ENCODE measurements at places on chromosomes 5 and 9. TPM values are rescaled to one million over a fixed set of nuclear protein-coding genes. Genes with fewer than 3 reads are reported as not detected.

Gene NR5A1
- not detected for total RNA-seq

Gene PTPN3
- 17.1 TPM for total RNA-seq

Gene C8G
- 1.1 TPM for total RNA-seq

Gene IFNA2
- not detected for total RNA-seq

- no peak for DNase-seq
These were observed 3.0 kb downstream of the LECT2 start for GRCh38 chr5:135951807-135952206.

GRCh38 chr9:136543830-136544547, 1.9 kb downstream of the NOTCH1 start:
- DNase-seq = no peak

DNA sequence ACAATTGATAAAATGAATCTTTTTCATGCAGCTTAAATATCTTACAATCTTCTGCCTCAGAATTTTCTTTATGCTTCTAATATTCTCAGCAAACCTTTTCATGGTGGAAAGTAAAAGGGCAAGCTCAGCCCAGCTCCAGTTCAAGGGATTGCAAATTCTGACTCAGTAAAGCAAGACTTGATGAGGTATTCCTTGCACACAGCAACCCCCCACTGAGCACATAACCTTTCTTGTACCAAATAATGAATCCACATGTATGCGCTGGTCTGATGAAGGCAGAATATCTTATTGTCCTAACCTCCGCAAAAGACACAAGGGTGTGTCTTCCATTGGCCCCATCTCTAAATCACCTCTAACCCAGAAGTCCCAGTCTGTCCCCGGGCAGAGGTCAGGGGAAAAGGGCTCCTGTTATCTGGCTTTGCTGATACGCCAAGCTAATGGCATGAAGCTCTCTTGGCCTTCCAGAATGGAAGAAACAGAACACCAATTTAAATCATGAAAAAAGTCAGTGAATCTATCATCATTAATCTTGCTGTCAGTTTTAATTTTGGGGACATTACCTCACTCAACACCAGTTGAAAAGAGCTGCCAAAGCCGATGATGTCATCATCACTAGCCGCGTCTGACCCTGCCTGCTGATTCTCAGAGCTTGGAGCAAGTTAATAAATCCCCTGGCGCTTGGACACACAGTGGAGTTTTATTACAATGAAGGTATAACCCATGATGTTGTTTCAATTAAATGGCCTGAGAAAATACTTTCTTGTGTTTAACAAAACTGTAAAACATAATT, 592.5 kb upstream of the CLINT1 start:
- DNase-seq = no peak

GRCh38 chr9:93978551-93978950, 23.4 kb upstream of the BARX1 start:
- DNase-seq = no peak

- DNase-seq = no peak
These were observed 539.2 kb downstream of the ACTL7B start for GRCh38 chr9:108316630-108317029.

DNA sequence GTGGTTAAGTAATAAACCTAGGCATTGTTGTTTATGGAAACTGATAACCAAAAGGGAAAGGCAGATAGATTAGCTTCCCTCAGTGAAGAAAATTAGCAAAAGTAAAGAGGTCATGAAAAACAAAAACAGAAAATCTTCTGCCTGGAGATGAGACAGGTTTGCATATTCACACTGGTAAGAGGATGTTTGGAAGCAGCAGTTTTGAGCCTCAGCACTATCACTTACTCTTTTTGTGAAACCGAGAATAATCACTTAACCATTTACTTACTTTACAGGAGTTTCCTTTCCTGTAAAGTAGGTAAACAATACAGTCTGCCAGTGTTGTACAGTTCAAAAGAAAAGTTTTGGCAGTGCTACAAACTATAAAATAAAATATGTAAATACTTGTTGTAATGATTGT, 35.5 kb upstream of the EMB start:
- no peak for DNase-seq

- DNase-seq = no peak
These were observed 84.9 kb downstream of the ADAMTS12 start for GRCh38 chr5:33806738-33807442.

Gene FOXD4
- total RNA-seq = 0.75 TPM

Gene LMX1B
- 0.14 TPM for total RNA-seq

- DNase-seq = no peak
These were observed 466 bp downstream of the SMC2 start for GRCh38 chr9:104094534-104095015.

DNA sequence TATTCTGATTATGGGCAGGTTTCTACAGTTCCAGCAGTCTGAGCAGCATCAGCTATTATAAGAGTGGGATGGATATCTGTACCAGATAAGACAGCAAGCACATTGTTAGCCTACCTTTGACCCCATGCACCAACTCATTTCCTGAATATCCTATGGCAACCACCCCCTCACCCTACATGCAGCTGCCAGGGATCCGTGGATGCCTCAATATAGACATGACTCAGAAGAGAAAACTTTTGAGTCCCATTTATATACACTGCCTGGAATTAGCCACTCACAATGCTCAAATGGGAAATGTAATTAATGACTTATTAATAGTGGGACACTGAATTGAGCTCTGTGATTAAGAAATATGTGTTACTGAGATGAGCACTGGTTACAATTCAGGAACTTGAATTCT, 124.4 kb downstream of the SSBP2 start:
- no peak for DNase-seq

- no peak for DNase-seq
These were observed 216.6 kb downstream of the NR2F1-AS1 start for GRCh38 chr5:93364378-93364777.

Gene PHF24
- total RNA-seq = 0.23 TPM

Gene CA9
- 0.55 TPM for total RNA-seq

DNA sequence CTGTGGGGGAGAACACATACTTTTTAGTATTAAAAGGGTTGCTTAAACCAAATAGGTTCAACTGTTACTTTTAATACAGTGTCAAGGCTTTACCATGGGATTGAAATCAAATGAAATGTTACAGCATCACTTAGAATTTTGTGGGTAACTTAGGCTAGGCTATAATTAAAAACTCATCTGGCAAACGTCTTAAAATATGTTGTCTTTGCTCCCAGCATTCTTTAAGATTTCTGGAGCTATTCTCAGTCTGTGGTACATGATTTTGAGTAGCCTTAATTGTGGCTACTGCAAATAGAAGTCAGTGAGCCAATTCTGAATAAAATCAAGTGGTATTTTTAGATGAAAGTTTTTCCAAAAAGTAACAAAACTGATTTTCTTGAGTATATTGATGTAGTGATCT, 30.7 kb downstream of the UHRF2 start:
- DNase-seq = no peak

DNA sequence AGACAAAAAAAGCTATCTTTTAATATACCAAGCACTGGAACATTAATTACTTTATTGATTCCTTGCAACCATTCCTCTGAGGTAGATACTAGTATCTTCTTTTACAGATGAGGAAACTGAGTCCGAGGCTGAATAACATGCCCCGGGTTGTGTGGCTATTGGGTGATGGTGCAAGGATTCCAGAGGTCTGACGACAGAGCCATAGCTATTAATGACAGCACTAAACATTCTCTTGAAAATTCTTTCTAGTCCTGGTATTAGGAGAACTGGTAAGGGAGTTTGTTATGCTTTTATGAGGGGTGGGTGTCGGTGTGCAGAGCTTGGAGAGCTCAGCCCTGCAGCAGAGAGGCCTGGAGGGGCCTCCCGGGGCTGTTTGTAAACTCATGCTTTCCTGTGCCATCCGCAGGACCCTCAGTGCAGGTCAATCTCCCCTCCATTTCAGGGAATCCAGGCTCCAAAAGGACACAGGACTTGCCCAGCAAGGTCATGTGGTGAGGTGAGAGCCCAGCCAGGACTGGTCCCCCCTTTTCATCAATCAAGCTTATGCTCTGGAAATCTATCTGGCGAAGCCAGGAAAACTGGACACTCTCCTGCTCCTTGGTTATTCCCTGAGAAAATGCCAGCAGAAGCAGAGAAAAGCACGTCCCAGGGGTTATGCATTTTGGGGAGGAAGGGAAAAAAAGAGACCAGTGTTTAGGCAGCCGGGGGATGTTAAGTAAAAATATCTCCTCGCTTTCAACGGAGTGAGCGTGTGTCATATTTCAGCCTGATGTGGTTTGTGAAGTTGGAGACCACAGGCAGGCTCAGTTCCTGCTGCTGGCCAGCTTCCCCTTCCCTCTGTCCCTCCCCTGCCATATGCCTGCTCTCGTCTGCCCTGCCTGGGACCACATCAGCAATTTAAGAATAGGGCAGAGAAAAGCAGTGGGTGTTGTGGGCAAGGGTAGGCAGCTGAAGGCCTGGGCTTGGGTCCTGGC, 3.7 kb downstream of the GSN start:
- DNase-seq = peak; percentile 70

DNA sequence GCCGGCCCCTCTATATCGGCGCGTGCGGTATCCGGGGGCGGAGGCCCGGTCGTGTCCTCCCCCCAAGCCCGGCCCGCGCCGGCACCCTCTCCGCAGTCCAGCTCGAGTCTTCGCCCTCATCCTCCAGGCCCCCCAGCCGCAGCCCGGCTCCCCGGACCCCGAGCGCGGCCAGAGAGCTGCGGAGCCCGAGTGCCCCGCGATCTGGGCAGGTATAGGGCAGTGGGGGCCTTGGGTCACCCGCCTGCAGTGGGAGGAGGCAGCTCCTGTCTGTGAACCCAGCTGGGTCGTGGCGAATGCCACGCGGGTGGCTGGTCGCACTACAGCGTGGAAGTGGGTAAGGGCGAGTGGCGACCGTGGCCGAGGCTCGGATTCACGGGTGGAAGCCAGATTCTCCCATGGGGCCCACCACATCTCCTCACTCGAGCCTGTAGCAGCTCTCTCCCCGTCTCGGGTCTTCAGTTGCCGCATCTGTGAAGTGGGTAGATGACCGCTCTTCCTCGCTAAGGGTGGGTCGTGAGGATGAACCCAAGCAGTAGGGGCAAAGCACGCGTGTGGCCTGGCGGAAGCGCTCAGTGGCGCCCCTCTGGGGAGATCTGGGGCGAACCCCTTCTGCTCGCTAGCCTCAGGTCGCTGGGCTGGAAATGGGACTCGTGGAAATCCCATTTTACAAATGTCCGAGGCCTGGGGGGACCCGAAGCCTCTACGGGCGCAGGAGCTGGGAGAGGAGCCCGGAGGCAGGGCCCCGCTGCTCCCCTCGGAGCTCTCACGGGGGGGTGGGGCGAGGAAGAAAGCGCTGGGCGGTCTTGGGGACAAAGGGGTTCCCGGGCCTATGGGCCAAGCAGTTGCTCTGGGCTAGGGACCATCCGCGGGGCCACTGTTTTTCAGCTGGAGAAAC, 1.9 kb downstream of the NR5A1 start:
- no peak for DNase-seq

Gene RANBP3L
- 7.1 TPM for total RNA-seq

Gene ADAMTSL1
- total RNA-seq = 7.3 TPM

GRCh38 chr5:145743396-145744061, 91.6 kb downstream of the PRELID2 start:
- DNase-seq = no peak

Gene PCDHA12
- total RNA-seq = 8.8 TPM

DNA sequence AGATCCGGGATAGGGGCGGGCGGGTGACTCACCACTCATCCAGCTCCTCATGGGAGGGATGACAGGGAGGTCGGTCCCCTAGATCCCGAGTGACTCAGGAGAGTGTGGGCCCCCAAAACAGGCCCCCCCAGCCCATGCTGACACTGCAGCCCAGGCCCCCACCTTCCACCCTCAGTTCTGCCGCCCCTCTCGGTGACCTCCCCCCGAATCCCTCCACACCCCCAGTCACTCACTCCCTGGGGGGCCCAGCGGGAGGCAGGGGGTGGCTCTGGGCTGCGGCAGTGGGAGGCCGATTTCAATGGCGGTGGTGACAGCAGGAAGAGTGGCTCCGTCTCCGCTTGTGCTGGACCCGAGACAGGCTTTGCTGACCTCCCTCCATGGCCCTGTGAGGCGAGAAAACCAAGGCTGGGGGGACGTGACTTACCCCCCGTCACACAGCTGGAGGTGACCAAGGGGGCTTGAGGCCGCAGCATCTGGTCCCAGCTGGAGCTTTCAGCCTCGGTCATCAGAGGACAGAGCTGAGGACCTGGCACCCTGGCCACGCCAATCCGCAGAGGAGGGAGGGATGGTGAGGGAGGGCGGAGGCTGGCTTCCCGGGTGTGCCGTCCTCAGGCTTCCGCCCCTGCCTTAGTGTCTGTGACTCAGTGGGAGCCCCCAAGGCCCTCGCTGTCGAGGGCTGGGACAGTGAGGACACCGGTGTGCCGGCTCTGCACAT, 9.0 kb downstream of the GPSM1 start:
- DNase-seq = no peak

DNA sequence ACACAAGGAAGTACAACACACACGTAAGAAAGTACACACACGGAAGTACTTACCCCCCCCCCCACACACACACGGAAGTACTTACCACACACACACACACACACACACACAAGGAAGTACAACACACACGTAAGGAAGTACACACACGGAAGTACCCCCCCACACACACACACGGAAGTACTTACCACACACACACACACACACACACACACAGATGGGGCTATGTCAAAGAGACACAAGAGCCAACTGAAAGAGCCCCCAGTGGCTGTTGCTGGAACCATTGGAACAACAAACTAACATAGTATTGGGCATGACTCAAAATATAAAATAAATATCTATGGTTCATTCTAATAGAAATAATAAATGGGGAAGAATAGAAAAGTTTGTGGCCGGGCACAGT, 4.9 kb upstream of the MAPK9 start:
- DNase-seq = no peak

DNA sequence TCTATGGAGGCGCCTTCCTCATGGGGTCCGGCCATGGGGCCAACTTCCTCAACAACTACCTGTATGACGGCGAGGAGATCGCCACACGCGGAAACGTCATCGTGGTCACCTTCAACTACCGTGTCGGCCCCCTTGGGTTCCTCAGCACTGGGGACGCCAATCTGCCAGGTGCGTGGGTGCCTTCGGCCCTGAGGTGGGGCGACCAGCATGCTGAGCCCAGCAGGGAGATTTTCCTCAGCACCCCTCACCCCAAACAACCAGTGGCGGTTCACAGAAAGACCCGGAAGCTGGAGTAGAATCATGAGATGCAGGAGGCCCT, 3.2 kb downstream of the CEL start:
- no peak for DNase-seq

DNA sequence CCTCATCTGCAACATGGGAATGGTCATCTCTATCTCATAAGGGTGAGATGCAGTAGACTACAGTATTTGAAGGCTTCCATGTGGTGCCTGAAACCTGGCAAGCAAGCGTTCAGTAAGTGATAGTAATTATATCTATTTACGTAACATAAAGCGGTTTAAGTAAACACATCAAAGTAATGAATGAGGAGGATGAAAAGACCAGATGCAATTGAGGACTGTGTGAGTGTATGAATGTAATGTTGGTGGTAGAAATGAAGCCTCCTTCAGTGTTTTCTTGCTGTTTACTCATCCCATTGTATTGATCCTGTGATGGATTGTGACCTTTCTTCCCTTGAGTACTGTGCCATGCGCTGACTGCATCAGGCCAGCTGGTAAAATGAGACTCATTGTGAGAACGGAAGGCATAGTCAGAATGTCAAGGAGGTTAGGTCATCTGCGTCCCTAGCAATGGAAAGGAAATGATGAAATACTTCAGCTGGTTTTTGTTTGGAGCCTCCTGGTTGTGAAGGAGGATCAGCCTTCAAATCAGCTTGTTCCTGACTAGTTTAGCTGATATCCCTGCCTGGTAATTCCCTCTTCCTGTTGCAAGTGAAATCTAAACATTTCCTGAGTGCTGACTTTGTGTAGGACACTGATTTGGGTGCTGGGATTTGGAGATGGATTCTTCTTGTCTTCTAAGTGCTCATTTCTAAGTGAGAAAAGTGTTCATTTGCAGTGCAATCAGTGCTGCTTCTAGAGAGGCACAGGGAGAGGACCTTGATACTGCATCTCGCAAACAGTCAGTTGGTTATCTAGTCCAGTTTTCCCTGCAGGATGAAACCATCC, 35.6 kb downstream of the TNFSF8 start:
- DNase-seq = no peak
